SJCRH30 (cell line): ENCODE measurements at places on chromosomes 6 and 20. TPM values are rescaled to one million over a fixed set of nuclear protein-coding genes. Genes with fewer than 3 reads are reported as not detected.

DNA sequence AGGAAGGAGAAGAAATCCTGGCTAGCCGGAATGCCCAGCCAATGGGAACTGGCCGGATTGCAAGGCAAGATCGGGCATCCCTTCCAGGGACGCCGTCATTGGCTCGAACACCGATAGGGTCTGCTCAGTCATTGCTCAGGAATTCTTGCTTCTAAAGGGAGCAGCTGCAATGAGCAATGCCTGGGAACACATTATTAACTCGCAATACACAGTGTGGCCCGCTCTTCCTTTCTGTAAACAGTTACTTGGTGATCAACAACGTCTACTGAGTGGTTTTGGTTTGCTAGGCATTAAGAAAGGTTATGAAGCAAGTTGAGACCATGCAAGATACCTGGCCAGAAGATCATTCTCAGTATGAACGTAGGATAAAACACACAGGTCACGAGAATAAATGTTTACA lies 165.4 kb upstream of the CITED2 start:
- DNase-seq: peak; percentile 89

DNA sequence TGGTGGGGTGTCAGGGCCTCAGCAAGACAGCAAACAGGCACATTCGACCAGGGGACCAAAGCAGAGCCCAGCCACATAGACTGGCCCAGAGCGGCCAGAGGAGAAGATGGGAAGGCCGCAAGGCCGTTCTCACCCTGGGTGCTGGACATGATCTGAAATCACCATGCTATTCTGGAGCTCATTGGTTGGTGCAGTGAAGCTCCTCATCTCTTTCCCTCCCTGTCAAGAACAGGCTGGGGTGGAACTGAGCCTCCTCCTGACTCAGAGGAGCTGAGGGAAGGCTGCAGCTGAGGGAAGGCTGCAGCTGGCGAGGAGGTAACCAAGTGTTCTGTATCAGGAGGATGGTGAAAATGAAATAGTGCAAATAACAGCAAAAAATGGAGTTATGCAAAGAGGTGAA lies 80.0 kb downstream of the AKAP7 start:
- no peak for DNase-seq

DNA sequence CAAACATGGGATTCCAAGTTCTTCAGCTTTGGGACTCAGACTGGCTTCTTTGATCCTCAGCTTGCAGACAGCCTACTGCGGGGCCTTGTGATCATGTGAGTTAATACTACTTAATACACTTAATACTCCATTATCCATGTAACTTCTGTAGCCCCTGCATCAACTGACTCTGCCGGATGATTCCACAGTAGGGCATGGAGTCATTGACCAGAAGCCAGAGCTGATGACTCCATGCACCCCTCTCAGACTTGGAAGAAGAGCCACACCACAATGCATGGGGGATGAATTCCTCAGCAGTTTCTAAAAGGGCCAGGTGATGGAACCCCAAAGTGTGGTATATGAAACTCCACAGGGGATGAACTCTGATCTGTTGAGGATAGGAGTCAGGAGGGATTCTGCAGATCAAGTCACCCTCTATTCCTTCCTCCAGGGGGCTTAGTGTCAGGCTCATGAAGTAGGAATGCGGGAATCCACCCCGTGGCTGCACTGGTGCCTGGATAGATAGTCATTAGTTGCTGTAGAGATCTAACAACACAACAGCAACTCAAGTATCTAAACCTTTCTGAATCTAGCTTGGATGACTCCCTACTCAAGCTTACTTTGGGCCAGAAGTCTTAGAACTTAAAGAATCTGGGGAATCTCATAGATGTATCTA lies 70.2 kb downstream of the GPR6 start:
- DNase-seq: no peak

GRCh38 chr6:26064619-26065257 lies 22.5 kb upstream of the HFE start:
- peak; percentile 67 for DNase-seq

The SIRPB2 gene
- not detected in 2 replicates for total RNA-seq

GRCh38 chr20:9359561-9360308 lies 154.7 kb upstream of the LAMP5 start:
- DNase-seq: peak; percentile 10

- DNase-seq: no peak
Observed at GRCh38 chr6:166408936-166409755, 26.4 kb upstream of the MPC1 start.
